ENCODE measurements at places on chromosomes 16 and 17. TPM values are rescaled to one million over a fixed set of nuclear protein-coding genes. Genes with fewer than 3 reads are reported as not detected.
A peak's percentile ranks its signal among the peaks of the same experiment; 100 is the strongest.

GRCh38 chr17:6313835-6314234 is 121.1 kb downstream of the AIPL1 start:
- DNase-seq: no peak
- no peaks in the 10 kb centered on the region for H3K4me1 ChIP-seq
- no peaks in the 10 kb centered on the region for H3K36me3 ChIP-seq

GRCh38 chr17:18326039-18326438 is 10.9 kb downstream of the SMCR8 start:
- no peaks in the 10 kb centered on the region for H3K4me1 ChIP-seq
- no peak for DNase-seq
- no peak overlapping the region for H3K27ac ChIP-seq

DNA sequence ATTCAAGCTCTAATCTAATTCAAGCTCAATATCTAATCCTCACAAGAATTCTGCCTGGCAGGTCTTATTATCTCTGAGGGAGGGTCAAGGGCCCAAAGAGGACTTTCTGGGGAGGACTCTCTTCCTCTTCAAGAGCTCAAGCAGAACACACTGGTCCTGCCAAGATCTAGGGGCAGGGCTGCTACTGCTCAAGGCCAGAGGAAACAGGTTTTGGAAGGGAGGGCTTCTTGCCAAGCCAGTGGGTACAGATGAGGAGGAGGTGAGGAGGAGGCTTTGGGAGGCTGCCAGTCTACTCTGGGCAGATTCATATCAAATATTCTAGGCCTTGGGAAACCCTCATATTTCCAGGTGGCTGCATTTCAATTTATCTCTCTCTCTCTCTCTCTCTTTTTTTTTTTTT is 51.8 kb upstream of the IL34 start:
- no peak for DNase-seq
- no peaks in the 10 kb centered on the region for H3K27me3 ChIP-seq
- peaks cover 41% of the 10 kb centered on the region for H3K4me1 ChIP-seq

DNA sequence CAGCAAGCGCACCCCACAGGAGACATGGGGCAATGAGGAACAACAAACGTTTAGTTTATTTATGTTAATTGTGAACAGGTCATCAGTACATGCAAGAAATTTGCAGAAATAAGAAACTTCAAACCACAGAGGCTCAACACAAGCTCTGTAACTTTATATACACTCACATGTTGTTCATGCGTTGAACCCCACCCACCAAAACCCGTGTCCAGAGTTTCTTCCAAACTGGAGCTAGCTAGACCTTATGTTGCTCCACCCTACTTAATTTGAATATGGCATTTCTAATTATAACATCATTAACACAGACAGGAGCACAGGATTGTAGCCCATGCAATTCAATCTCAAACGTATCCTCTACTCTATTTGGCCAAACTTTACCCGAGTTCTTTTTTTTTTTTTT is 192.1 kb downstream of the ZNF18 start:
- no peaks in the 10 kb centered on the region for H3K4me1 ChIP-seq
- no peaks in the 10 kb centered on the region for H3K36me3 ChIP-seq
- H3K27me3 ChIP-seq: no peaks in the 10 kb centered on the region
- DNase-seq: no peak

DNA sequence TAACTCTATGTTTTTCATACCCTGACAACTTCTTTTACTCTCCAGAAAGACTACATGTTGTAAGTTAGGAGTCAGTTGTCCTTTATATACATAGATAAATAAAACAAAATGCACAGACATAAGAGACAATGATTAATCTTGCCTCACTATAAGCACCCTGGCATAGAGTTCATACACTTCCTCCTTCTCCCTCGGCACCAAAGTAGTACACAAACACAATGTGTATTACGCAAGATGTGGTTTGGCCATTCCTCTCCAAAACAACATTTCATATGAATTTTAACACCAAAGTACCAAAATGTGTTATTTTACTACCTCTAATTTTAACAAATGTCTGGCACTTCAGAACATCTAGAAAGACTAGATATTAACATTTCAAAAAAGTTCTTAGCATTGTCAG is 17.2 kb upstream of the SLFN11 start:
- no peaks in the 10 kb centered on the region for H3K36me3 ChIP-seq
- no peak for DNase-seq
- H3K27ac ChIP-seq: no peak overlapping the region
- H3K27me3 ChIP-seq: peaks cover 6% of the 10 kb centered on the region

GRCh38 chr17:59175076-59175475 is 19.5 kb downstream of the PRR11 start:
- H3K4me3 ChIP-seq: no peak overlapping the region
- DNase-seq: no peak
- H3K4me1 ChIP-seq: no peaks in the 10 kb centered on the region
- H3K27ac ChIP-seq: no peak overlapping the region
- no peaks in the 10 kb centered on the region for H3K27me3 ChIP-seq
- no peaks in the 10 kb centered on the region for H3K36me3 ChIP-seq

GRCh38 chr16:65280845-65281512 is 159.1 kb upstream of the CDH11 start:
- H3K36me3 ChIP-seq: no peaks in the 10 kb centered on the region
- no peak overlapping the region for H3K27ac ChIP-seq
- H3K4me1 ChIP-seq: no peaks in the 10 kb centered on the region
- no peak overlapping the region for H3K4me3 ChIP-seq

GRCh38 chr16:85231959-85232358 is 119.7 kb upstream of the CIBAR2 start:
- no peaks in the 10 kb centered on the region for H3K27me3 ChIP-seq
- H3K4me3 ChIP-seq: no peak overlapping the region
- no peak overlapping the region for H3K27ac ChIP-seq
- H3K4me1 ChIP-seq: peaks cover 38% of the 10 kb centered on the region
- no peaks in the 10 kb centered on the region for H3K36me3 ChIP-seq
- no peak for DNase-seq

GRCh38 chr17:76452660-76453430 is at the start of gene UBE2O:
UBE2O (minus strand) TSS chr17:76453152; CDS start chr17:76453141, 11 bp downstream.
- no peaks in the 10 kb centered on the region for H3K27me3 ChIP-seq
- DNase-seq: peak; percentile 88
- H3K4me3 ChIP-seq: peak within 1 kb of the TSS; percentile 54
- H3K4me1 ChIP-seq: peaks cover 7% of the 10 kb centered on the region
- no peaks in the 10 kb centered on the region for H3K36me3 ChIP-seq
- H3K27ac ChIP-seq: no peak within 1 kb of the TSS

GRCh38 chr16:20899477-20900298 is 470 bp downstream of the DCUN1D3 start:
- peak; percentile 67 for DNase-seq
- no peaks in the 10 kb centered on the region for H3K27me3 ChIP-seq
- peaks cover 23% of the 10 kb centered on the region for H3K36me3 ChIP-seq

GRCh38 chr16:16021988-16022682 is 72.7 kb downstream of the ABCC1 start:
- no peak overlapping the region for H3K4me3 ChIP-seq
- H3K27ac ChIP-seq: no peak overlapping the region
- no peaks in the 10 kb centered on the region for H3K27me3 ChIP-seq
- H3K4me1 ChIP-seq: no peaks in the 10 kb centered on the region
- peak; percentile 43 for DNase-seq

DNA sequence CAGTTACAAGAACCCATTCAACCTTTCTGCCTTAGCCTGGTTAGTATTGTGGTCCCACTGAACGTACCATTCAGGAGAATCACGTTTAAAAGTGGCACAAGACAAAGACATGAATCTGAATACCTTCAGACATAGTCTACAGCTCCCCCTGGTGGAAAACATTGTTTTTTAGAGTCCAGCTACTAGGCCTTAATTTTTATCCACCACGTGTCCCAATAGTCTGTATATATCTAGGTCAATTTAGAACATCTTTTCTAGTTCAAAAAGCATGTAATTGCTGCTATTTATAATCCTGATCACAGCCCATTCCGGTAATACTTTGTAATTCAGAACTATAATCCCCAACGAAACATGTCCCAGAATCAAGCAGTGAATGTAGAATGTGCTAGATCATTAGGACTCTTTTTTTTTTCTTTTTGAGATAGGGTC is 13.7 kb upstream of the GUCY2D start:
- DNase-seq: peak; percentile 66
- H3K4me3 ChIP-seq: no peak overlapping the region
- no peaks in the 10 kb centered on the region for H3K27me3 ChIP-seq
- peaks cover 3% of the 10 kb centered on the region for H3K4me1 ChIP-seq

The TP53TG3 gene
- not detected for polyA plus RNA-seq

The MMP28 gene
- 7.5 TPM for polyA plus RNA-seq

The PDE6G gene
- 2.6 TPM for polyA plus RNA-seq

The CTRB2 gene
- not detected for polyA plus RNA-seq

The KRTAP1-1 gene
- not detected for polyA plus RNA-seq

The KRTAP9-4 gene
- not detected for polyA plus RNA-seq

The EFCAB13 gene
- polyA plus RNA-seq: 9.4 TPM
